ENCODE measurements at places on chromosomes 4 and X.

DNA sequence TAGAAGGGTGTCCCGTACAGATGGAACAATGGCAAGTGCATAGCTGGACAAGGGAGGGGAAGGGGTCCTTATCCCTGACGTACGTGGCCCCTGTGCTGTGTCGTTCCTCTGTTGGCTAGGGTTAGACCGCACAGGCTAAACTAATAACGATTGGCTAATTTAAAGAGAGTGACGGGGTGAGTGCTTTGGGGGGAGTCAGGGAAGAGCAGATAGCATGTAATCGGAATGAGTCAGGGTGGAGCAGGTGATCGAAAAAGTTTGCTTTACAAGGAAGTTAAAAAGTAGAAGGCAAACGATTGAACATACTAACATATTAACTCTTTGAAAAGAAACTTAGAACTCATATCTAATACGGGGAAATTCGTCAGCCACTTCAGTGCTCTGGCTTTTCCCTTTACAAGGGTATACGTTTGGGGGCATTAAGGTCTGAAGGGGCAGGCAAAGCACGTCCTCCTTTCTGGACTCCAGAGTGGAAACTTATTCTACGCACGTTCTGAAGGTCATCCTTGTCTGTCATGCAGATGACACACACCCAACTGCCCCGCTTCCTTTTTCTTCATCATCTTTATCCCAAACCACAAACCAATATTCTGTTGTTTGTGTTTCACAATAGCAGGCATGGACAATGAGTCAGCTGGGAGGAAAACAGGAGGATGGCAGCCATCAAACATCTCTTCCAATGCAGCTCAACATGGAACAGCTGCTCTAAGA is 10.2 kb upstream of the CRLF2 start:
- no peaks in the 10 kb centered on the region for H3K36me3 ChIP-seq
- no peaks in the 10 kb centered on the region for H3K27me3 ChIP-seq
- no peaks in the 10 kb centered on the region for H3K4me1 ChIP-seq
- DNase-seq: peak; percentile 12
- H3K4me3 ChIP-seq: no peak overlapping the region

GRCh38 chr4:86449746-86450588 is 90.1 kb upstream of the MAPK10 start:
- no peak for DNase-seq
- peak overlapping the region; percentile 58 for H3K27ac ChIP-seq
- no peaks in the 10 kb centered on the region for H3K36me3 ChIP-seq
- peaks cover 63% of the 10 kb centered on the region for H3K4me1 ChIP-seq

DNA sequence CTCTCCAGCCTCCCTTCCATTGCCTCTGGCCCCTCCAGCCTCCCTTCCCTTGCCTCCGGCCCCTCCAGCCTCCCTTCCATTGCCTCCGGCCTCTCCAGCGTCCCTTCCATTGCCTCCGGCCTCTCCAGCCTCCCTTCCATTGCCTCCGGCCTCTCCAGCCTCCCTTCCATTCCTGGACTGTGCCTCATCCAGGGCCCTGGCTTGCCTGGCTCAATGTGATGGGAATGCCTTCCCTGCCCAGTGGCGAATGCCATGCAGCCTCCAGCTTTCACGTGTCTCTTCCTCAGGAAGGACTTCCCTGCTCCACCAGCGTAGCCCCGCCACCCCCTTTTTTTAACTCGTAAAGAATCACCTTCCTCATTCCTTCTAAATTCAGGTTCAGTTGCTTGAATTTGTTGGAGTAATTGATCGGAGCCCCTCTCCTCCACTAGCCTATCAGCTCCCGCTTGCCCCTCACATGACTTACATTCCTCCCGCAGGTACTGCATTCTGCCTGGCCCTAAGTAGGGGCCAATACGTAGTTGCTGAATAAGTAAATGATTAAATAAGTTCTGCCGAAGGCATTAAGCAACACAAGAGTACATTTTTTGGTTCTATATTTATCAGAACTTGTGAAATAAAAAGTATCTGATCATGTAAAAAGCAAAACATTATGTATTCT is 30.3 kb downstream of the SORBS2 start:
- no peak for DNase-seq
- H3K36me3 ChIP-seq: no peaks in the 10 kb centered on the region
- peaks cover 50% of the 10 kb centered on the region for H3K4me1 ChIP-seq
- no peaks in the 10 kb centered on the region for H3K27me3 ChIP-seq
- H3K4me3 ChIP-seq: no peak overlapping the region
- peak overlapping the region; percentile 41 for H3K27ac ChIP-seq

GRCh38 chr4:27008679-27009078 is 148.0 kb downstream of the STIM2 start:
- no peak overlapping the region for H3K27ac ChIP-seq
- no peak for DNase-seq
- H3K27me3 ChIP-seq: no peaks in the 10 kb centered on the region
- peaks cover 1% of the 10 kb centered on the region for H3K36me3 ChIP-seq
- H3K4me3 ChIP-seq: no peak overlapping the region
- H3K4me1 ChIP-seq: peaks cover 40% of the 10 kb centered on the region

DNA sequence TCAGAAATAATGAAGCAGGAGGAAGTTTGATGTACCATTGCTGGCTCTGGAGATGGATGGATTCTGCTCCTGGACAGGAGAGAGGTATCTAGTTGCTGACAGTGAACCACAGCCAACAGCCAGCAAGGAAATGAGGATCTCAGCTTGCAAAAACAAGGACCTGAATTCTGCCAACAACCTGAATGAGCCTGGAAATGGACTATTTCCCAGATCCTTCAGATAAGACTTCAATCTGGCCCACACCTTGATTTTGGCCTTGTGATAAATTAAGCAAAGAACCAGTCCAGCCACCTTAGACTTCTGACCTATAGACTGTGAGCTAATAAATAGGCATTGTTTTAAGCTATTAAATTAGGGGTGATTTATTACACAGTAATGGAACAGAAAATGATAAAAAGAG is 220.3 kb downstream of the ADAMTS3 start:
- no peak overlapping the region for H3K4me3 ChIP-seq
- no peak overlapping the region for H3K27ac ChIP-seq
- H3K4me1 ChIP-seq: peaks cover 7% of the 10 kb centered on the region
- H3K36me3 ChIP-seq: no peaks in the 10 kb centered on the region
- no peak for DNase-seq

DNA sequence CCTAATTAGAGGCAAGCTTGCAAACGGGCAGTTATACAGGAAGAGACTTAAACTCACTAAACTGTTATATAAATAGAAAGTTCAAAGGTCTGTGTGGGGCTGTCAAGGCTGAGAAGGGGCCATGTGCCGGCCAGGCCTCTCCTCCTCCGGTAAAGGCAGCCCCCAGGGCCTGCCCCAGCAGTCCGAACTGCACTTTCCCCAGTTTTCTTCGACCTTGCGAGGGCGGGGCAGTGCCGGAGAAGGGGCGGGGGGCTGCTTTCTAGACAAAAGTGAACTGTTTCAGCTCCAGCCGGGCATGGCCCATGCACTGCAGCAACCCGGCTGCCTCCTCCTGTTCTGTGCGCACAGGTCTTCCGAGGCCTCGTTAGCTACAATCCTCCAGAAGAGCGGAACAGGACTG is 4.1 kb downstream of the AFF2 start:
- no peaks in the 10 kb centered on the region for H3K27me3 ChIP-seq
- no peaks in the 10 kb centered on the region for H3K36me3 ChIP-seq
- H3K4me1 ChIP-seq: peaks cover 11% of the 10 kb centered on the region
- no peak overlapping the region for H3K4me3 ChIP-seq

DNA sequence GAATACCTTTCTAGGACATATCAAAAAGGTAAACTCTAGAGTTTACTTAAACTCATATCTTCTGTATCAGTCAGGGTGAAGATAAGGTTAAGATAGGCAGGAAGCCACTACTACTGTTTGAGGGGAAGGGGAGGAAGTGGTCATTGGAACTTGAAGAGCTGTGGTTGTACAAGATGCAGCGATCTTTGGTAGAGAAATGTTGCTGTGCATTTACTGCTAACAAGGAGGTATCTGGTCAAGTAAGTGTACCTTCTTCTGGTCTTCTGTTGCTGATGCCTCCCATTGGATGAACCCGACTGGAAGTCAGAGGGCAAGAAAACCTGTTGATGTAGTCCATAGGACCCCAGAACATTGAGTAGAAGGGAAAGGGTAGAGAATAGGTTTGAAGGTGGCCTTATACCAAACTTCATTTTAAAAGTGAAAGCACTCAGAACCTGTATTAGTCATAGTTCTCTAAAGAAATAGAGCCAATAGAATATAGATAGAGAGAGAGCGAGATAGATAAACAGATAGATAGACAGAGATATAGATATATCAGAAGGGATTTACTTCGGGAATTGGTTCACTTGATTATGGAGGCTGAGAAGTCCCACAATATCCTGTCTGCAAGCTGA is 47.9 kb upstream of the TSPAN5 start:
- H3K4me3 ChIP-seq: no peak overlapping the region
- no peak overlapping the region for H3K27ac ChIP-seq
- peaks cover 12% of the 10 kb centered on the region for H3K4me1 ChIP-seq
- H3K27me3 ChIP-seq: no peaks in the 10 kb centered on the region
- H3K36me3 ChIP-seq: no peaks in the 10 kb centered on the region
- DNase-seq: no peak
